ENCODE measurements at places on chromosomes 1 and 21.

GRCh38 chr21:36747815-36748383 lies 49.0 kb downstream of the SIM2 start:
- DNase-seq, result peak; percentile 68

- no peak for DNase-seq
These were observed 71.7 kb downstream of the SNX7 start for GRCh38 chr1:98732985-98733781.

- DNase-seq, result no peak
These were observed 46.1 kb upstream of the TARS2 start for GRCh38 chr1:150441121-150441520.

GRCh38 chr1:96918406-96918805 lies 196.8 kb downstream of the PTBP2 start:
- no peak for DNase-seq

DNA sequence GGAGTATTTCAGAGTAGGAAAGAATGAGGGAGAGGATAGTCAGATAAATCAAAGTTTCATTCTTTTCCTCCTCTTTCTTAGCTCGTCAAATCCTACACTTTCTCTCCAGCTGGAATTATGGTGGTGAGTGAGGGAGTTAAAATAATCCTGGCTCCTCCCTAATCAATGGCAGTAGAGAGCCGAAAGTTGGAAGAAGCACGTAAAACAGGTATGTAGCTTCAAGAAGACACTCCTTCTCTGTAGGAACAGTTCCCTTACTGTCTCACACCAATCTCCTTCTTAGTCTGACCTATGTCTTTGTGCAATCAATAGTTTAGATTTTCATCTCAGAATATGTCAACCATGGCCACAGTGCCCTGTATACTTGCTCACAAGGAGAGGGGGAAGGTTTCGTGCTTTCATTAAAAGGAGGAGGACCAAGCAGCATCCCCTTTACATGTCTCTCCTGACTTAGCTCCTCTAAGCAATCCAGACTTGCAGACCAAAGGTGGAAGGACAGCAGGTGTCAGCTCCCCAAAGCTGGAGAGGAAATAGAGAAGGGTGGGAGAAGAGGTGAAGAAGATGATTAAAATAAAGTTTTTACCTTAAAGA lies 878 bp downstream of the MINDY1 start:
- DNase-seq, result no peak

DNA sequence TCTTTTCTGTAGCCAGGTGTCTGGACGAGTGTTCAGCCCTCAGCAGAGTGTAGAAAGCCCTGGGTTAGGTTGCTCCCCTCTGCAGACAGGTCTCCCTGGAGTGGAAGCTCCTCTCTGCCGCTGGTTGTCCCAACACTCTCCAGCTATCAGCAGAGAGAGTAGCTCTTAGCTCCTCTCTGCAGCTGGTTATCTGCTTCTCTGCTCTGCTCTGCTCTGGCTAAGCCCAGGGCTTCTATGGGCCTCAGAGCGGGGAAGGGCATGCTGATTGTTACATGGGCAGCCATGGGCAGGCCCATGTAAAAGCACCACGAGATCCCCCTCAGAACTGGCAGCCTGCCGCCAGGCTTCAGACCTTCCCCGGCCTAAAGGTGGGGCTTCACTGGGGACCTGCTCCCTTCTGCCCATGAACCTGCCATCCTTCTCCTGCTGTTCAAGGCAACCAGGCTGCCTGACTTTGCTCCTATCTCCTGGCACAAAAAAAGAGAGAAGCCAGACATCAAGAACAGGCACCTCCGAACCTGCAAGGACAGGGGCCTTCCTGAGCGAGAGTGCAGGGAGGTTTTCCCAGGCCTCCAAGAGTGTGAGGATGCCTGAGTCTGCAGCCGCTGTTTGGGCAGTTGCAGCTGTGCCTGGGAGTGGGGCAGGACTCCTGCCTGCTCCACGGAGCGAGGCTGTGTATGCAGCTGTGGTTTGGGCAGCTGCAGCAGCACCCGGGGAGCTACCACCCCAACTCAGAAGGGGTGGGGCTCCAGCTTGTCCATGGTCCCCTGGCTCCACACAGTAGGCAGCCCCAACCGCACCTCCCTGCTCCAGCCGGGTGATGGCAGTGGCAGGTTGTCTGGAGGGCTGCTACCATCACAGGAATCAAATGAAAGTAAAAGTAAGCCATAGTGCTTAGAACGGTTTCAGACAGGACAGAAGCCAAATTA lies 973.7 kb downstream of the LTN1 start:
- DNase-seq, result no peak

DNA sequence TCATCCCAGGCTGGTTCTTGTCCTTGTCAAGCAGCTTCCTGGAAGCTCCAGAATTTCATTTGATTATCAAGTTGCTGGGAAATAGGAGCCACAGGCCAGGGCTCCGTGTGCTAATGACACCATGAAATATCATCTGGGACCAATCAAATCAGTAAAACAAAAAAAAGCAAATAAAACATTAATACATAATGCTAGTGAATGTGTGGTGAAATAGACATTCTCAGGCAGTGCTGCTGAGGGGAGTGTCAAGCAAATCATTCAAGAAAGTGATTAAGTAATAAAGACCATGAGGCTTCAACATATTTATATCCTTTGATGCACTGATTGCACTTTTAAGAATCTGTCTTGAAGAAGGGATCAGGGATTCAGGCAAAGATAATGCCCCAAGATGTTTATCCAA lies 213.7 kb downstream of the MATN1 start:
- no peak for DNase-seq

DNA sequence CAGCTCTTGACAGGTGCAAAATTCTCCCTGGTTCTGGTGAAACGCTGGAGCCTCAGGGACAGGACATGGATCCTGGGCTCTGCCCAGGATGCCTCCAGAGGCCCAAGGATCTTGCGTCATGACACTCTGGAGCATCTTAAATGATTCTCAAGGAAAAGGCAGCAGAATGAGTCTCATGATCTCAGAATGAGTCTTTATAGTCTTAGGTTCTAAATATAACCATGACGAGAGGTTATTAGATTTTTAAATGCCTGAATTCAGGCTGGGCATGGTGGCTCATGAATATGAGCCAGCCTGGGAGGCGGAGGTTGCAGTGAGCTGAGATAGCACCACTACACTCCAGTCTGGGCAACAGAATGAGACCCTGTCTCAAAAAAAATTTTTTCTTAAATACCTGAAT lies 55.5 kb downstream of the ECE1 start:
- no peak for DNase-seq

DNA sequence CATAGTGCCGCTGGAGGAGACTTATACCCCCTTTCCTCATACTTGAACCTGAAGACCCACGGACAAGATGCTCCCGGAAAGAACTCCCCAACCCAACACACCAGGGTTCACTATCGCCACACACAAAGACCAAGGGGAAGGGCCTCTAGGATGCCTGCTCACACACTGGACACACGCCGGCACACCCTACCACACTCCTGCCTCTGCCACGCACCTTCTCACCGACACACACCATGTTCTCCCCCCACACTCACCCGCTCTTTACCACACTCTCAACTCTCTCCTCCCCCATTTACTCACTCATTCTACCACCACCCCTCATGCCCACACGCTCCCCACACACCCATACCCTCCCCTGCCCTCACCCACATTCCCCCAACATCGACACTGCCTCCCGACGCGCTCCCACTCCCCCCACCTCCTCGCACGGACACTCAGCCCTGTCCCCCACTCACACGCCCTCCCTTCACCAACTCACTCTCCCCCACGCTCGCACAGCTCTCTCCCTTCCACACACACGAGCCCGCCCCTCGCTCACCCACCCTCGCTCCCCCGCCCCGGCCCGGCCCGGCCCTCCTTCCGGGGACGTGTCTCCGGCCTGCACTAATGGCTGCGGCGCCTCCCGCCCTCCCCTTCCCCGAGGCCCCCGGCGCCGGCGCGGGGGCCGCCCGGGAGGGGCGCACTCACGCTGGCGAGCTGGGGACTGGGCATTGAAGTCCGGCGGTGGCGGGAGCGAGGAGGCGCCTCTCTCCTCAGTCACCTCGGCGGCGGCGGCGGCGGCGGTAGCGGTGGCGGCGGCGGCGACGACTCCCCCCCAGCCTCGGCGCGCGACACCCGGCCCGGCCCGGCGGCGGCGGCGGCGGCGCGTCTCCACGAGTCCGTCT lies 626 bp downstream of the PTP4A2 start:
- DNase-seq, result peak; percentile 84

- no peak for DNase-seq
These were observed 122.1 kb upstream of the KLHDC7A start for GRCh38 chr1:18358600-18358999.

DNA sequence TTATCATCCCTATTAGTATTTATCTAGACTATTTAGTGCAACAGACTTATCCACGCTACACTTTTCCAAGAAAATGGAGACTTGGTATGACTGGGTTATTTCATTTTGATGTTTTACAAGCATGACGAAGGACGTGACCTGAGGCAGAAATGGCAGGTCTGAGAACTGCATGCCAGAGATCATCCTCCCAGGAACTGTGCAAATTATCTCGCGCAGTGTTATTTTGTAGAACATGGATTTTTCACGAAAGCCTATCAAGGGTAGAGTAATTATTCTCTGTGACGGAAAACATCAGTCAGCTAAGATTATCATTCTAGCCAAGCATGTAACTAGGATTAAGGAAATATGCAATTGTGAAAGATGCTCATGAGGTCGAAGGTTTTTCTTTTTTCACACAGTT lies 361.5 kb upstream of the AJAP1 start:
- no peak for DNase-seq

DNA sequence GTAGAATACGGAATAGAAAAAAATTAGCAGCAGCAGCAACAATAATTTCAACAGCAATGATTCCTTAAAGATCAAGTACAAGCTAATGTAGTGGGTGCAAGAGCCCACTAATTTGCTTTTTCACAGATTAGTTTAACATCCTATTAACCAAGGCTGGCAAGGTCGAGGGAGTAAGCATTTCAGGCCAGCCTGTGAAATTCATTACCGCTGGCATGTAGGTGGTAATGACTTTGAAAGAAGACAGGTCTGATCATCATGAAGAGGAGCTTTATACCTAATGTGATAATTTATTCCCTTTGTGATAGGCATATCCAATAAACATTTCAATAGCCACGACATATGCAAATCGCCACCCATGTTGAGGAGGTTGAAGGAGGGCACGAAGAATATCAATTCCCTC lies 11.2 kb upstream of the PRDM15 start:
- no peak for DNase-seq

- DNase-seq, result no peak
These were observed 82.7 kb upstream of the ROR1 start for GRCh38 chr1:63690966-63691700.

GRCh38 chr1:186420923-186421322 lies 40.0 kb downstream of the PDC start:
- DNase-seq, result no peak

GRCh38 chr1:45260244-45260643 lies 53.8 kb upstream of the ZSWIM5 start:
- DNase-seq, result no peak

DNA sequence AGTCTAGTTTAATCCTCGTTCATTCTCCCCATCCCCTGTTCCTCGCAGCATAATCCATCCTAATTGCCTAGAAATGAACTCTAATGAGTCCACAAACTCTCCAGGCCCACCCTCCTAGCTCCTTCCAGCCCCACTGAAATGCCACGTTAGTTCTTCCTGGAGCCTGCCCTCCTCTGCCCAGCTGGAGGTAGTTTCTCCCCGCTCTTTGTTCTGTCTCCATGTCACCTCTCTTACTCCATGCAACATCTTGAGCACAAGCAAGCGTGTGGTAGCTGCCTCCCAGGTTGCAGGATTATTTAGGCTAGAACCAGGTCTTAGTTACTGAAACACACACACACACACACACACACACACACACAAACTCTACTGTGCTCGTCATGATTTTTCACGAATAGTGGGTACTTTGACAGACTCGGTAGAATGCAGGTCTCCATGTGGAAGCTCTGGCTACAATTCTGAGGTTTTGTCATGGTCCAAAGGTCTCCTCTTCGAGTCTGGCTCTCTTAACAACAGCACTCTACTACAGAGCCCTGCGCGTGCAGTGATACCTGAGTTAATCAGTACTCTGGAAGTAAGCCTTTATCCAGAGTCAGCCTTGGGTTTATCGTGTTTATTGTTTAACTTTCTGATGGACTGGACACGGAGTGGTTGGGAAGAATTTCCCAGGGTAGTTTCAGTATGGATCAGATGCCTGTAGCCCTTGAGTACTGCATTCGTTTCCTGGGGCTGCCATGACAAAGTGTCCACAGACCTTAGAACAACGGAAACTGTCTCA lies 27.5 kb downstream of the HUNK start:
- DNase-seq, result no peak

DNA sequence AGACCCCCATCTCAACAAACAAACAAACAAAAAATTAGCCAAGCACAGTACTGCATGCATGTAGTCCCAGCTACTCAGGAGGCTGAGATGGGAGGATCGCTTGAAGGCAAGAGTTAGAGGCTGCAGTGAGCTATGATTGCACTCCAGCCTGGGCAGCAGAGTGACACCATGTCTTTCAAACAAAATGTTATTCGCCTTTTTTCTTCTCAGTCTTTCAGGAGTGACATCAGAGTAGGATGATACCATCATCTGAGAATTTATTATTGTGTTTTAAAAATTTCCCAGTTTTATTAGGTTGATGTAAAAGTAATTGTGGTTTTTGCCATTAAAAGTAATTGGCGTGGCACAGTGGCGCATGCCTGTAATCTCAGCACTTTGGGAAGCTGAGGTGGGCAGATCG lies 10.8 kb downstream of the PARK7 start:
- DNase-seq, result no peak

- DNase-seq, result no peak
These were observed 227.5 kb upstream of the LYPLAL1 start for GRCh38 chr1:218946147-218946546.

- DNase-seq, result no peak
These were observed 83.8 kb upstream of the ETS2 start for GRCh38 chr21:38721958-38722357.

- peak; percentile 83 for DNase-seq
These were observed 16.6 kb downstream of the RHBG start for GRCh38 chr1:156385534-156386031.

DNA sequence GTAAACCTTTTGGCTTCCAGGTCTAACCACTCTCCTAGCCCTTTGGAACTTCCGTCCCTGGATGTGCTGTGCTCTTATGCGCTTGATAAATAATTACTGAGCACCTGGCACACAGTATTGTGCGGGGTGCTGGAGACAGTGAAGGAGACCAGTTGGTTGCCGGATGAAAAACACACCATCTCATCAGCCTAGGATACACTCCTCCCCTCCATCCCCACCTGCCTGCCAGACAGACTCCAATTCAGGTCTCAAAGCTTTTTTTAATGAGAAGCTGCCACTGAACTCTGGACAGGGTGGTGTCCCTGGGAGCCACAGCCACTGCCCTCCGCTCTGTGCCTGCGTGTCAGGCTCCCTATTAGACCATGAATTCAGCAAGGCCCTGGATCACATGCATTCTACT lies 9.2 kb downstream of the GNB1 start:
- DNase-seq, result no peak
